ENCODE measurements at places on chromosomes 2 and 18. TPM values are rescaled to one million over a fixed set of nuclear protein-coding genes. Genes with fewer than 3 reads are reported as not detected.
A peak's percentile ranks its signal among the peaks of the same experiment; 100 is the strongest.

DNA sequence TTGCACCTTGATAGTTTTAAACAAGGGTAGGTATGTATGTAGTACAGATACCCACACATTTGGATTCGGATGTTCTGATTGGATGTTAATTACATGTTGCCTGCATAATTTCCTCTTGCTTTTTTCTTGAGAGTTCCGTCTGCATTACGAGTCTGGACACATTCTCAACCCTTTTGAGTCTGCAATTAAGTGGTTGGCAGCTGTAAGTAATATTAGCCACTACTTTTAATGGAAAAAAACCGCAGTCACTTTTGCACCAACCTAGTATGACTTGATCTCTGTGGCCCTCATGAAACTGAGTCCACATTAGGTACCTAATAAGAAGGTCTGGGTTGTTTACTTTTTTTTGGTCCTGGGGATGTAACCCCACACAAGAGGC is 217.3 kb downstream of the VAPA start:
- DNase-seq: no peak

- no peak for DNase-seq
Observed at GRCh38 chr2:185782223-185782769, 43.7 kb downstream of the FSIP2 start.

GRCh38 chr2:1995987-1996386 is 251.7 kb upstream of the PXDN start:
- DNase-seq: peak; percentile 73

- DNase-seq: no peak
Observed at GRCh38 chr2:52343010-52343409, 1311.1 kb upstream of the NRXN1 start.

GRCh38 chr2:115584507-115584906 is 1142.1 kb downstream of the DPP10 start:
- no peak for DNase-seq

DNA sequence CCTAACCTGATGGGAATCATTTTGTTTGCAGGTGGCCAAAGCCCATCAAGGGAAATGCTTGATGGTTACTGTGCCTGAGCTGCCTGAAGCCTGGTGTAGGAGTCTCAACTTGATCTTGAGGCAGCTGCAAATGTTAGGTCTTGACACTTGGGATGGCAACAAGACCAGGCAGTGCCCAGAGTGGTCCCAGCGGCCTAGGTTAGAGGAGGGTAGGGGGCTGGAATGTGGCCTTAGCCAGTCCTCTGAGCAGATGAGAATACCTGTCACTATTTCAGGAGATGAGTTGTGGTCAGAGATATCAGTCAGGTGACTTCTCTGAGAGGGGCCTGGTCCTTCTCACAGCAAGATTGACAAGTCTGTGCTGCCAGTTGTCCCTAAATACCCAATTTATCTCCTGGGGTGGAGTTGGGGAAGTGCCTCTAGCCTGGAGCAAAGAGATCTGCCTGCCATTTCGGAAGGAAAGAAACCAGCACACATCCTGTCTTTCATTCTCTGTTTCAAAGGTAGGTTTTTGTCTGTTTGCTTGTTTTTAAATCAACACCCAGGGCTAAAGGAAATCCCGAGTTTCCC is 13.4 kb downstream of the SPTBN1 start:
- DNase-seq: peak; percentile 19

- no peak for DNase-seq
Observed at GRCh38 chr18:32021756-32022564, 3.3 kb downstream of the RNF125 start.

Gene PUM2
- 15.5 TPM for total RNA-seq

DNA sequence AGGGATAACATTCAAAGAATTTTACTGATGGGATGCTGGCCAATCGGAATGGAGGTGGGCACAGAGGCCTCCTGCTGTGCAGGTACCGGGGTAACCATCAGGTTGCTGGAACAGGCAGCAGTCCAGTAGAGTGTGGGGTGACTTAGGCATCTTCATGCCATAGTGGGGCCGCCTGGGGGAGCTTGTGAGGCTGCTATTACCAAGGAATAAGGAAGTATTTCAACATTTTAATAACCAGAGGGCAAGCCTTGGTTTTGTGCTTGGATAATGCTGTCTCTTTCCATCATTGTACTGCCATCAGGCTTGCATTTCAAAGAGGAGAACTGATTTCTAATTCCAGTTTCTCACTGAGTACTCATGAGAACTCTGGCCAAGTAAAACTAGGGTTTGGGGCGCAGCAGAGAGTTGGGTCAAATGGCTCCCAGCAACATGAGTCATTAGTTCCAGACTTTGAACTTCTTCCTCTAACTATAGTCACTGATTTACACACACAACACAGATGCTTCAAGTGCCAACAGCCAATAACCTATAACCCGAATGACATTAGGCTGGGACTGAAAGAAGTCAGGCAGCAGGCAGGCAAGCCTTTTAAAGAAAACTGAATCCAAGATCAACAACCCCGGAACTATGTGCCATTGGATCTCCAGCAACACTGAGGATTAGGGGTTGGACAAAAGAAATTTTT is 56.1 kb upstream of the FHL2 start:
- DNase-seq: peak; percentile 93

Gene GCA
- total RNA-seq: 31.4 TPM

DNA sequence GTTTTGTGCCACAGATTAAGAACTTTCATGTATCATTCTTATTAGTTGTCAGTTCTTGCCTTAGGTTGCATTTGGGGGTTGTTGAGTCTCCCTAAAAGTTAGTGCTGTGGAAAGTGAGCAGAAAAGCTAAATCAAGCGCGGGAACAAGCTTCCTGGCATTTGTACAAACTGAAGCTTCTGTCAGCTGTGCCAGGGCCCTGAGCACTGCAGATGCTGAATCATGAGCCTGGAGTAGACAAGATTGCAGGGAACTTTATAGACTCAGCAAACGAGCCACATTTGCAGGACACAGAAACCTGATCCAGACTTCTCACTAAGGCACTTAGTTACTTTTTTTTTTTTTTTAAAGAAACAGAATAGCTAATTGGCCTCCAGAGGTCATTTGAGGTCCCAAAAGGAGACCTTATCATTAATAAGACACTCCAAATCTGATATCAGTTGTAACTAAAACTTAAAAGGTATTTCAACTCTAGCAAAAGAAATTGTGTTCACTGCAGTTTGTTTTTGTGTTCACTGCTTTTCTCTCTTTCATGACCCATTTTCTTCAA is 88.7 kb downstream of the ADAM23 start:
- DNase-seq: peak; percentile 32

DNA sequence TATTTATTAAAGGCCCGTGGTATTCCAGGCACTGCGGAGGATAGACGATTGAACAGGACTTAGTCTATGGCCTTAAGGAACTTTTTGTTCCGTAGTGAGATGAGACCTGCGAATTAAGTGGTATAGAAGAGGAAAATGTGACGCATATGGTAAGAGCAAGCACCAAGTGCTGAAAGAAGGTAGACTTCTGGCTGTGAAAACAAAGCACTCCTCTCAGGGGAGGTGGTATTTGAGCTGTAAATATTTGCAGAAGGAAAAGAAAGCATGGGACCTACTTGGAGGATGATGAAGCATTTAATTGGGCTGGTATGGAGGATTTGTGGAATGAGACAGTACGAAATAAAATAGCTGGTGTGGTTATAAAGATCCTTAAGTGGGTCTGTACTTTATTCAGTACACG is 62.5 kb downstream of the GPR39 start:
- DNase-seq: no peak

DNA sequence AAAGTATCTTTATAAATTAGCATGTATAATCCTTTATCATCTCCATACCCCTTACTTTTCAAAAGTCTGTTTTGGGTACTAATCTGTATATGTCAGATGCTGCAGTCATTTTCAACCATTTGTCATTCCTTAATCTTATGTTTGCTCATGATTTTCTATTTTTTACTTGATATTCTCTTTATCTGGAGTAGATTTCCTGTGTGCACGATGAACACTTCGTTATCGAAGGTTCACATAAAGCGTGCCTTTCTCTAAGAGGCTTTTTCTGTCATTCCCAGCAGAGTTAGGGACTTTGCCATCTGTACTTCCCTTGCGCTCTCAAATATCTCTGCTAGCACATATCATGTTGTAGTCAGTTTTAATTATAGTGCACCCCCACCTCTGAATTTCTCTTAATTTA is 123.2 kb downstream of the BIRC6 start:
- DNase-seq: no peak

DNA sequence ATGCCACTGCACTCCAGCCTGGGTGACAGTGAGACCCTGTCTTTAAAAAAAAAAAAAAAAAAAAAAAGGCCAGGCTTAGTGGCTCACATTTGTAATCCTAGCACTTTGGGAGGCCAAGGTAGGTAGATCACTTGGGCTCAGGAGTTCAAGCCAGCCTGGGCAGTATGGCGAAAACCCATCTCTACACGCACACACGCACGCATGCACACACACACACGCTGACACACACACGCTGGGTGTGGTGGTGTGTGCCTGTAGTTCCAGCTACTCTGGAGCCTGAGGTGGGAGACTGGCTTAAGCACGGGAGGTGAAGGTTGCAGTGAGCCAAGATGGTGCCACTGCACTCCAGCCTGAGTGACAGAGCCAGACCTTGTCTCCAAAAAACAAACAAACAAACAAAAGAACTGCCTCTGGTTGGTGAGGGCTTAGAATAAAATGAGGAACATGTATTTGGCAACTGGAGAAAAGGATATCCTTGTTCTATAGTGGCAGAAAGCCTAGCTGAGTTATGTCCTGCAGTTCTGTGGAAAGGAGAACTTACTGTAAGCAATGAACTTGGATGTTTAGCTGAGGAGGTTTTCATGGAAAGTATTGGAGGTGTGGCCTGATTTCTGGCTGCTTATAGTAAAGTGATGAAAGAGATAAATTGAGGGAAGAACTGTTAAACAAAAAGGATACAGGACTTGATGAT is 34.0 kb downstream of the HAT1 start:
- no peak for DNase-seq

Gene MOGAT1
- not detected for total RNA-seq

Gene PRKAG3
- total RNA-seq: not detected

GRCh38 chr2:241970716-241971115 is 101.2 kb downstream of the RTP5 start:
- no peak for DNase-seq

- DNase-seq: peak; percentile 44
Observed at GRCh38 chr2:142220901-142221300, 90.1 kb upstream of the LRP1B start.

DNA sequence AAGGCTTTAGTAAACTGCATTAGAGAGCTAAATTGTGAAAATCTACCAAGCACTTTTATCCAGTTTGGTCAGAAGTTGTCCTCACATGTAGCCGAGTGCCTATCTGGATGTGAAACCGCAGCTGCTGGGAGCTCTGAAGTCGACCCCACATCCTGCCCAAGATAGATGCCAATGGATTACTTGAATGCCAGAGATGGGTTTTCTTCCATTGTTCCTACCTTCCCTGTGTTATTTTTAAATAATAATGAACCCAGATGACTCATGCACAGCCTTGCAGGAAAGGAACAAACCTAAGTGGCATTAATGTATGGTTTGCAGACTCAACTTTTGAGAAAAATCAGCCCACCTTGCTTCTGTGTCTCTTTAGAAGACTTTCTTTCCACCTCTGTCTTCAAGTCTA is 408.5 kb downstream of the FBXO15 start:
- DNase-seq: peak; percentile 69

GRCh38 chr2:195562570-195563566 is 94.2 kb upstream of the SLC39A10 start:
- no peak for DNase-seq

GRCh38 chr2:151777935-151778334 is 43.7 kb upstream of the NEB start:
- no peak for DNase-seq

DNA sequence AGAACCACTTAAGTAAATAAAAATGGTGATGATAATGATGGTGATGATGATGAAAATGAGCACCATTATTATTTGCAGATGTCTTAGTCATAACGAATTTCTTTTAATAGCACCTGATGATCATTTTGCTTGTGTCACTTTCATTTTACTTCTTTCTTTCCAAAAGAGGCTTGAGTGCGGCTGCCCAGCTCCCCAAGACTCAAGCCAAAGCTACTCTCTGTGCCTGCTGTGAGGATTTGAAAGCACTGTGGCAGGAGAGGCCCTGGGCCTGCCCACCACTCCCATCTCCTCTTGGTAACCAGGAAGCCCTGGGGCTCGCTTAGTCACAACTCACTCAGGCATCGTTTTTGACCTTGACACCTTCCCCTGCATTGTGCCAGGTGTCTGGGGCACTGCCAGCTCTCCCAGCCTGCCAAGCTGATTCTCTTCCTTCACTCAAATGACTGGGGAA is 41.2 kb downstream of the RPL37A start:
- DNase-seq: peak; percentile 94
